ENCODE measurements at places on chromosomes 6 and 20.

DNA sequence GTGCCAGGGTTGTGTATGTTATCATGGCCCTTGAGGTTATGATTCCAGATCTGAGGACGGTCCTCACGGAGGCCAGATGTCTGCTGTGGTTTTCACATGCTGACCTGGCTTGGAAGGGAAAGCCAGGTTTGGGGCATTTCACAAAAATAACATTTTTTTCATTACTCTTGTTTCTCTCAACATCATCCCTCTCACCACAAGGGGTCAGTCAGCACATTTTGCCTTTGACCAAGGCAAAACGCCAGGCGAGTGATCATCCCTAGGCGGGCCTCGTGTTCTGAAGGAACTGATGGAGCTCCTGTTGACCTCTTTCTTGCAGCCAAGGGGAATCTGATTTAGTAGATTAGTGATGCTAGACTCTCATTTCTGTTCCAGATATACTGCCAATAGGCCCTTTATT, 133.5 kb downstream of the TBC1D7 start:
- no peak for DNase-seq

DNA sequence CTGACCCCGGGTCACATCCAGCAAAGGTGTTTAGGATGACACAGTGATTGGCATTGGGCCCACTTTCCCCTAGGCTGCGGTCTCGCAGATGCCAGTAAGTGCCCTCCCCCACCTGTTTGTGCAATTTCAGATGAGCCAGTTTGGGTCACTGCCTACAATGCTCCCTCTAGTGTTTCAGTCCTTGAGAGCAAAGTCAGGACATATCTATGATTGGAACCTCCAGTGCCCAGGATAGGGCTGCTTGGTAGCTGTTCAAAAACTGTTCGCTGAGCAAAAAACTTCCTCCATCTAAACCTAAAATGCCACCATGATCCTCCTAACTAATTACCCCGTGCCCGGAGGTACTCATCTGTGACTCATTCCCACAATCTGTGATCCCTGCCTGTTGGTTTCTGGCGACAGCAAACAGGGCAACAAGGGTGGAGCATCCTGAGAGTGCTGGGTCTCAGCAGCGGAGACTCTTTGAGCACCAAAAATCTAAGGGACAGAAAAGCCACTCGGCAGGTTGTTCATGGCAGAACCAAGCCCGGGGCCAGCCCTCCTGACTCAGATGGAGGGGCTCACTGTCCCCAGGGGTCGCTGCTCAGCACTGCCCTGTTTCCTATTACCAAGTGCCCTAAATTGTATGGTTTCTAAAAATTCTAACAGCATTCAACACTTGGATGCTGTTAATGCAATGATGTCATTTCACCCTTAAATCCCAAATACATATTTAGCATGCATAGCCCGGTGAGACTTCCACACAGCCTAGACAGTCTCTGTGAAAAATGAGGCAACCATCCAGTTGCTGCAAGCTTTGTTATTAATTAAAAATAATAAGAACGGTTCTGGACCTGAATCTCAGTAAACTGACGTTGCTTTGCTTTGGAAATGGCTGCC, 5.0 kb downstream of the VSX1 start:
- DNase-seq = no peak

DNA sequence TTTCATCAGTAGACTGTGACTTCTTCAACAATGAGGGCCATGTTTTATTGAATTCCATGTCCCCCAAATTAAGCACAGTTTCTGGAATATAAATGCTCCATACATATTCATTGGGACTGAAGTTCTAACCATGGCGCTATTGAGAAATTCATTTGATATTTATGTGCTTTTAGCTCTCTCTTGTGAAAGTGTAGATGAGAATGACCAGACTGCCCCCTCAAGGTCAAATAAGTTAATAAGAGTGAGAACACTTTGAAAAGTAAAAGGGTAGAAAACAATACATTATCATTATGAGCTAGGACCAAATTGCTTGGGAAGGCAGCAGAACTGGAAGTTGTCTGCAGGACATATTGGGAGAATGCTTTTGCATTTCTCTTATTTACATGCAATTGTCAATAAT, 597.9 kb downstream of the EPM2A start:
- DNase-seq = no peak

GRCh38 chr6:79755967-79756366, 124.8 kb downstream of the SH3BGRL2 start:
- DNase-seq = no peak

DNA sequence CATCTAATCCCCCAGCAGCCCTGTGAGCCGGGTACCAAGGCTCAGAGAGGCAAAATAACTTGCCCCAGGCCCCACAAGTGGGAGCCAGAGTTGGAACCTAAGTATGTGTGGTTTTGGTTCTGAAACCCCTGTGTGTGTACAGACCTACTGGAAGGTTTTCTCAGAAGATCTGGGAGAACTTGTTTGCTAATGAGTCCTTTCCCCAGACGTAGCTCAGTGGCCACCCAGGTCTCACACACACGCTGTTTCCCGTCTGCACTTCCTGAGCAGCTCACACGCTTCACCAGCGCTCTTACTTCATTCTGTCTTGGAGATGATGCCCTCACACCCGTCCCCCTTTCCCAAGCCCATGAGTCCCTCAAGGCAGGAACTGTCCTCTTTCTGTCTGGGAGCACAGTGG, 8.2 kb downstream of the CCN5 start:
- DNase-seq = no peak

GRCh38 chr6:139600343-139600742, 225.9 kb upstream of the CITED2 start:
- DNase-seq = no peak

All from effector CD8-positive, alpha-beta T cell (primary cell).